ENCODE measurements at places on chromosomes 1 and 21.

DNA sequence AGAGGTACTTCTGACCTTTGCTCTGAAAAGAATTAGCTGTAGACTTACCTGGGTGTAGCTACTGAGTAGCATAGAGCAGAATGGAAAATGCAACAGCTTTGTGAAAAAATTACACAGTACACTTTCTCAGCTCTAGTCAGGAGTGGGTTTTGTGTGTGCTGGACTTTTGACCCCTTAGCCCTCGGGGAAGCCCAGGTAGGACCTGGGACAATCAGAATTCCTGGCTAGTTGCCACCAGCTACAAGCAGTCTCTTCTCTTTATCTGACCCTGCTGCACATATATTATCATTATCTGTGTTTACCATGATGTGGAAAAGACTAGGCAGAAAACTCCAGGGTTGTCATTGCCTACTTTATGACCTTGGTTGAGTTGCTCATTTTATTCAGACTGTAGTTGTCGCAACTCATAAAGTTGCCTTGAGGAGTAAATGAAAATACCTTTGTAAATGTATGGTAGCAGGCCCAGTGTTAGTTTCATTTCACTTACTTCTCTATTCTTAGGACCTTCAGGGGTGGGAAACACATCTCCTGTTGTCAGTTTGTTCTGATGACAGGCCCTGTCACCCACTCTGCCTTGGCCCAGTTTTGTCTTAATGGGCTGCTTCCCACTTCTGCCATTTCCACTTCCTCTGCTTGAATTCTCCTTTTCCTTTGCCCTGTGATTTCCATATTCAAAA is 5.4 kb downstream of the NEK7 start:
- ATAC-seq = no peak

DNA sequence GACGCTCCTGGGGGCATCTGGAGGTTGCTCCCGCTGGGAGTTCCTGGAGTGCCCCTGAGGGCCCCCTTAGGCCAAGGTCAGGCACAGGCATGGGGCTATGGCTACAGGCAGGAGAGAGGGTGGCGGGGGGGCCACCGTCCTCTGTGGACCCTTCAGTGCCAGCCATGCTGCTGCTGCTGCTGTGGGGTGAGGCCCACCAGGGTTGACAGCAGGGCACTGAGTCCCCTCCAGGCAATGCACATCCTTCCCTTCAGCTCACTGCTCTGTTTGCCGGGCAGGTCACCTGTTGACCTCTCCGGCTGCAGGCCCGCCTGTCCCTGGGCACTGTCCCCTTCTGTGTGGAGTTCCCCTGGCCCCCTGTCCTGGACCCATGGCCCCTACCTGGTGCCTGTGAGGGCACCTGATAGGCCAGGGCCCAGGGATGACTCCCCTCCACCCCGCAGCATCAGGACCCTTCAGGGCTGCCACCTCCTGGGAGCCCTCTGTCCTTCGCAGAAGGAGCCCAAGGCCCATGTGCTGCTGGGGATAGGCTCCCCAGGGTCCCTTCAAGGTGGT is 34.1 kb upstream of the ADARB1 start:
- no peak for ATAC-seq

GRCh38 chr1:68617942-68618341 is 121.1 kb upstream of the DEPDC1 start:
- ATAC-seq = no peak

DNA sequence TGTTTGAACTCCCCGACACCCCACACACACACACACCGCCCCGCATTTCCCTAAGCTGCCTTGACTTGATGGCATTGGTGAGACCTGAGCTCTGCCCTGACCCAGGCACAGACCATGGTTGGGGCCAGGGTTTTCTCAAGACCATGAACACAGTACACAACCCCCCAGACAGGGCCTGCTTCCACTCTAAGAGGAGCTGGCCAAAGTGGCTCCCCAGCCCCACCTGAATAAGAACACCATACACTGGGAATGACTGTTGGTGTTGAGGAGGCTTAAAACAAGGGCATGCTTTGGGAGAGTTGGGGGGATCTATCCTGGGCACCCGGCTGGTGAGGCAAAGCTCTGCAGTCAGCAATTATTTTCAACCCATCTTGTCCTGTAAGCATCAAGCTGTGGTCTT is 77.6 kb upstream of the SYT6 start:
- ATAC-seq = no peak

- ATAC-seq = peak; percentile 92
Measured at GRCh38 chr1:206590025-206590758, 22.1 kb downstream of the EIF2D start.

DNA sequence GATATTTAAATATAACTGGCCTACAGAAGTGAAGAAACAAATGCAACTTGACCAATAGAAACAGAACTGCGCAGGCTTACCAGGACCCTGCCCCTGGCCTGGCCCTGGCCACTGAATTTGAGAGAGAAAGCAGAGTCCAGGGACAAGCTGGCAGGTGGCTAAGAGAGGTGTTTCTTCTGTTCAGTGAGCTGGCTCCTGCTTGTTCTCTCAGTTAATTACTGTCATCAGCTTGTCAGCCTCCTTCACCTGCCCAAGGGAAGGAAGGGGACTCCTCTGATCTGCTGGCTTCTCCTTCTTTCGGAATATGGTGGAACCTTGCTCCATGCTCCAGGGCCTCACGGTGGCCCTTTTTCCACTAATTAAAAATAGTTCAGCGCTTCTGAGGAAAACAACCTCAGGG is 388.4 kb downstream of the DISC1 start:
- no peak for ATAC-seq

DNA sequence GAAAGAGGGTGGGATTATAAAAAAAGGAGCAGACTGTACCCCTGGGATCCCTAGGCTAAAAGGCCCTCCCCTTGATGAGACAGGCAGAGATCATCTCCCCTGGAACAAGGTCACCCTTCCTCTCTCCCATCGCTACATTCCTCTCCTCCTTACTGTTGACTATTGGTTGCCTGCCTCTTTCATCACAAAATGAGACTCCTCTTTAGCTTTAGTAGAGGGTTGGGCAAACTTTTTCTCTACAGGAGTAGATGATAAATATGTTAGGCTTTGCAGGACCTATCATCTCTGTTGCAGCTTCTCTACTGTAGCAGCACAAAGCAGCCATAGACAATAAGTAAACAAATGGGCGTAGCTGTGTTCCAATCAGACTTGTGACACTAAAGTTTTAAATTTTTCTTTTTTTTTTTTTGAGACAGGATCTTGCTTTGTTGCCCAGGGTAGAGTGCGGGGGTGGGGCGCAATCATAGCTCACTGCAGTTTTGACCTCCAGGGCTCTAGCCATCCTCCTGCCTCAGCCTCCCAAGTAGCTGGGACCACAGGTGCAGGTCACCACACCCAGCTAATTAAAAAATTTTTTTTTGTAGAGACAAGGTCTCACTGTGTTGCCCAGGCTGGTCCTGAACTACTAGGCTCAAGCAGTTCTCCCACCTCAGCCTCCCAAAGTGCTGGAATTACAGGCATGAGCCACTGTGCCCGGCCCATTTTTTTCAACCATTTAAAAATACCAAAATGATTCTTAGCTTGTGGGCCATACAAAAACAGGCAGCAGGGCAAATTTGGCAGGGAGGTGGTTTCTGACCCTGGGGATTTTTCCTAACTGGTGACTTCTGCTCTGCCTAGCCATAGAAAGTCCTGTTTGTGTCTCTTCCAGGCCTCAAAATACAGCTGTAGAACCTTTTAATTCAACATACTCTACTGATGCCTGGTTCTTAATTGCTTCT is 15.1 kb downstream of the MCL1 start:
- no peak for ATAC-seq

GRCh38 chr1:157626099-157626498 is 28.2 kb upstream of the FCRL4 start:
- no peak for ATAC-seq

GRCh38 chr1:89484092-89485038 is 40.3 kb upstream of the LRRC8B start:
- peak; percentile 64 for ATAC-seq

- no peak for ATAC-seq
Measured at GRCh38 chr1:166819974-166820373, 19.3 kb upstream of the POGK start.

DNA sequence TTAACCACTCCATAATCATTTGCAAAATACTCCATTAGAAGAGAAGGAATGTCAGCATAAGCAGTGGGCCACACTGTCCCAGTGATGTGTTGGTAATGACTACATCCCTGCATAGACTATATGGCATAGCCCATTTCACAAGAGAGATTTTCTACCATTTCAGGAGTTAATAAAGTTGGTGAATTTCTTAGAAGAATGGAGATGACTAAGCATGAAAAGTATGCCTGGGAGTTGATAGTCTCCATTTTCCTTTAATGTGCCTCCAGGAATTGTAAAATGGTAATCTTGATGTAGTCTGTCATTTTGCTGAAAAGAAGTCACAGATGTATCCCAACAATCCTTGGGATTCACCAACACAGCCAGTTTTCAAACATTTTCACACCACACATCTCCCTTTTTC is 608.8 kb upstream of the CHRM3 start:
- ATAC-seq = no peak

GRCh38 chr21:31735511-31735992 is 3.6 kb upstream of the SCAF4 start:
- no peak for ATAC-seq

Measured in activated T-helper 17 cell treated with anti-CD3 and anti-CD28 coated beads, Interleukin-2, amount 50 U/mL, for 72 hours (primary cell).